Effector memory CD4-positive, alpha-beta T cell (primary cell): ENCODE measurements at places on chromosomes 3 and 15.

- no peak for DNase-seq
These were observed 21.3 kb downstream of the THBS1 start for GRCh38 chr15:39602143-39602542.

DNA sequence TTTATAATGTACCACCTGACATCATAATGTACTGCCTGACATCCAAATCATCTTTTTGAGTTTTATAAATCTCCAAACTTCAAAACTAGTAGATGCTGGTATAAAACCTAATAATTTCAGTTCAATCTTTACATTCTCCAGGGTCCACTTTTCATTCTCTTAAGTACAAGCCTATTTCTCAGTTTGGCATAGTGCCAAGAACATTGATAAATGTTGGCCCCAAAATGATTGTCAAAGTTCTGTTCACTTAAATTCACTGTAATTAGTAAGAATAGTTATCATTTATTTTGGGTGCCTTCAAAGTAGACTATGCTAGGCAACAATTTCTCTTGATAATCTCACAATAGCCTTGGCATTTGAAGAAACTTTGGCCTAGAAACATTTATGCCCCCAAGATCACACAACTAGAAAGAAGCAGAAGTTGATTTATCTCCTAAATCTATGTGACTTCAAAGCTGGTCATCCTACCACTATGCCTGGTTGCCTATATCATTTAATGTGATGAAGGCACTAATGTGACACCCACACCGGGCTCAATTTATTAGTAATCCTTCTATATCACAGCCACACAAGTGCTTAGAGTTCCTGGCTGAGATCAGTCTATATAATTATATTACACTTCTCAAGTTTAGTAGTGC lies 101.7 kb downstream of the ZNF609 start:
- no peak for DNase-seq

DNA sequence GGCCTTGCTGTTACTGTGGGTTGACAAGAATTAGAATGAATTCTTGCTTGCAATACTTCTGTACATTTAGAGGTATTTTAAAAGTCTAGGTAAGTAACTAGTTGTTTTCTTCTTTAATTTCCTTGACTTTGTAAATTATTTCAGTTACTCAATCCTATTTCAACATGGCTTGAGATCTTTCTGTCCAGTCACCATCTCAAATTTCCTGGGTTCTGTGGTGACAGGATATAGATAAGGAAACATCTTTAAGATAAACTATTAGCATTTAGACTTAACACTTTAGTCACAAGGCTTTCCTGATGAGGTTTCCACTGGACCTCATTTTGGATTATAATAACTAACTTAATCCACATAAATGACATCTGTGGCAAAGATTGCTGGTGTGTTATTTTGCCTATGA lies 195.9 kb upstream of the DPH6 start:
- DNase-seq, result no peak

DNA sequence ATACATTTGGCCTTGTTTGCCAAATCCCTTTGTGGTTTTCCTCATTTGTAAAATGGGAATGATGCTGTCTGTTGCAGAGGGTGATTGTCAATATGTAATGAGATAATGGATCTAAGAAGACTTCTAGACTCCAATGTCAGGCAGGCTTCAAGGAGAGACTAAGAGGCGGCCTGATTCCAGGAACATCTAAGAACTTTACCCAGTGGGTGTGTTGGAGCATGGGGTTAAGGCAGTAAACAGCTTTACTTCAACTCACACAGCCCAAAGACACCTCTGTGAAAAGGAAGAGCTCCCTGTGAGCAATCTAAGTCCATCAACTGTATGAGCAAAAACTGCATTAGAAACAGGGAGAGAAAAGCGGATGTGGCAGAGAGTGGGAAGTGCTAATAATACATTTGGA lies 560.6 kb downstream of the PDCD6IP start:
- no peak for DNase-seq

GRCh38 chr3:177658354-177658753 lies 461.1 kb upstream of the TBL1XR1 start:
- no peak for DNase-seq

- no peak for DNase-seq
These were observed 8.7 kb downstream of the GAP43 start for GRCh38 chr3:115632026-115632425.

DNA sequence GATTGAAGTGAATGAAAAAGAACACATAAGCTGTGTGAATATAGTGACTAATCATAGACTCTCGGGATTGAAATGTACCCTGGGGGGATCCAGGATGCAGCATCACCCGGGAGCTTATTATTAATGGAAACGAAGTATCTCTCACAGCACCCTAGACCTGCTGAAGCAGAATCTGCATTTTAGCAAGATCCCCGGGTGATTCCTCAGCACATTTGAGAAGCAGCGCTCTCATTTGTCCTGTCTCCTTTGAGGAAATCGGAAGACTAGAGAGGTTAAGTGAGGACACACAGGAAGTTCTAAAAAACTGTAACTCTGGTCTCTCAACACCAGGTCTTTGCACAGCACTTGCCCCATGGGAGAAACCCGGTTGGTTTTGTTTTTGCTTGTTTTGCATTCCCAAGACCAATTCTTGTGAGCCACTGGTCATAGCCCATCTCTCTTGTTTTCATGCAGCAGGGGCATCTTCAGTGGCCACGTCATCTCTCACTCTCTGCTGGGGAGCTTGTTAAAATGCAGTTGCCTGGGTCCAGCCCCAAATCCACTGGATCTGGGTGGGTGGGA lies 30.2 kb downstream of the ZNF710 start:
- DNase-seq, result no peak
